ENCODE measurements at places on chromosomes 6 and 20.

DNA sequence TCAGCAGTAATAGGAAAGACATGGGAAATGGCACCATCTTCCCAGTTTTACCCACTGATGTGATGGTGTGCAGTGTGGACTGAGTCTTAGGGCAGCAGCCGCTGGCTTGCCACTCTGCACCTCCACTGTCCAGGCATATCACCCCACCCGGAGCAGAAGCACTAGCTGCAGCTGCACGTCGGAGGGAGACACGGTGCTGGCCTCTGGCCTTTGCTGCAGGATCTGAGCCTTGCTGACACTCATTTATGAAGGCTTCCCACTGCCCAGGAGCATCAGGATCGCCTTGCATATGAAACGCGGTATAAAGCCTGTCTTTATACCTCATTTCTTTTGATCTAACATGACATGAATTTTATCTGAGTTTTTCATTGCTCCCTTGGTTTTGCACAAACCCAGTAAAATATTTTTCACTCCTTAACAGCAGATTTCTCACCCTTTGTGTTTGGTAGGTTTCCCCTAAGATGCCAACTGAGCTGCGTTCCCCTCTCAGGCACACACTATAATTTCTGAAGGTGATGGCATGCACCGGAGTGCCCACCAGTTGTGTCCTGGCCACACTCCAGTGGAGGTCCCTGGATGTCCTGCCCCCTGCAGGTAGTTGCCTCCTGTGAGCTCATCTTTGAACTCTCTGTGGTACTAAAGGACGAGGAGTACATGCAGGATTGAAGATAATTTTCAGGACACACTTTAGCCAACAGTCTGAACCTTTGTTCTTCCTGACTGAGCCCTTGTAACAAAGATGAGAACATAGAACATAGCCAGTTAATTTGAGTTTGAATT, 9.0 kb upstream of the EXOC2 start:
- DNase-seq = no peak

DNA sequence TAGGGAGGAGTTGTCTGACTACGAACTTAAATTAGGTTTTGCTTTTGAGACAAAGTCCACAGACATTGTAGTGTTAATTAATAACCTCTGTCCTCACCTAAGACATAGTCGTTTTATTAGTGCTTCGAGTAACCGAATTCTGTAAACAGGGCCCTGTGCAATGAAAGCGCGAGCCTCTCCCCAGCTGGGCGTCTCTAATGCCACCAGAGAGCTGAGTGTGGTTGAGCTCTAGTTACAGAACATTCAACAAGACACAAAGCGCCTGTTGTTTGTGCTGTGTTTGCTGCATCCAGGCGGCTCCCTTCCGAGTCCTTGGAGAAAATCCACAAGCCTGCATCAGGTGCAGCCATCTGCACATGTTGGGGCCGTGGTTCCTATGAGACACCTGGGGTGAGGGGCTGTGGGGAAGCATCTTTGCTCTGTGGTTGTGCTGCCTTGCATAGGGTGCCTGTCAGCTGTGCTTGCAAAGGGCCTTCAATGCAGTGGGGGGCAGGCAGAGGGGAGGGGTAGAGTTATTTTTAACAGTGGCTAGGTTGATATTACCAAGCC, 63.9 kb downstream of the CD164 start:
- no peak for DNase-seq

DNA sequence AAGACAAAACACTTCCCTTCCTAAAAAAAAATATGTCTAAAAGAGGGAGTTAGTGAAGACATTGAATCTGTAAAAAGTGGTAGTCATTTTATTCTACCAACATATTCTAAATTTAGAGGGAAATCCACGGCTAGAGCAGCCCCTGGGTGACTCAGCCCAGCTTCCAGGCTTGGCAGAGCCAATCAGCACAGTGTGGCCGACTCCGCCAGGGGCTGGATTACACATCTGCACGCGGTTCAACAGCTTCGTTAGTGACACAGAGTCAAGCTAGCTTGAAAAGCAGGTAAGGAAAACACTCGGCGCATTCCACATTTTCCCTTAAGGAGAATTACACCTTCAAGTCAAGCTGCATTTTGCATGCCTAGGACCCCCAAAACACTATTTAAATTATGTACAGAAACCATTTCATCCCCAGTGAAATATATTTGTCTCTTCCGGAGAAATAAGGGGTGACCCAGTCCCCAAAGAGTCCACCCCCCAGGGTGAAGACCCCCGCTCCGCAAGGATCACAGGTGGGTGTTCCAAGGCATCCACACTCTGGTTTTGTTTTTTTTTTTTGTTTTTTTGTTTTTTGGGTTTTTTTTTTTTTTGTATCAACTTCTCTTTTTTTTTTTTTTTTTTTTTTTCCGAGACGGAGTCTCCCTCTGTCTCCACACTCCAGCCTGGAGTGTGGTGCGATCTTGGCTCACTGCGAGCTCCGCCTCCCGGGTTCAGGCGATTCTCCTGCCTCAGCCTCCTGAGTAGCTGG, 58.4 kb upstream of the ARID1B start:
- peak; percentile 5 for DNase-seq

DNA sequence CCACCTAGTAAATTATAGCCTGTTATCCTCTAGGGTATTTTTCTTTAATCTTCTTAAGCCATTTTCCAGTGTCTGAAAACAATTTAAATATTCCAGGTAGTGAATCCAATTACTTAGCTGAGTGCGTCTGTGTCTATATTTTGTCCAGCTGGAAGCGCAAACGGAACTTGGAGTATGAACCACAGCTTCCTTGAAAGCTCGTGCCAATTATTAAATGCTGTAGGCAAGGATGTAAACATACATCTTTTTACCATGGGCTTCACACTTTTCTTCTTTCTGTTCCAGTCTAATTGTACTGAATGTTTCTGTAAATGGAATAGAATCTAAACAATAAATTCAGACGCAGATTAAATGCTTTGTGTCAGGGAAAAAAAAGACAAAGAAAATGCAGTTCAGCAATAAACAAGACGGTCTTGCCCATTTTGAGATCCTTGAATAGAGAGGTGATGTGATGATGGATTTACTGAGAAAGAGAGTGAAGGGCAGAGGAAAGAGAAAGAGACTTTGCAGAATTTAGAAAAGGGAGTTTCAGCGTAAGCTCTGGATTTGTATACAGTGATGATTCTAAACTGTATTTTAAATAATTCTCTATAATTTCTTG, 1.9 kb downstream of the PLCB1 start:
- DNase-seq = no peak

DNA sequence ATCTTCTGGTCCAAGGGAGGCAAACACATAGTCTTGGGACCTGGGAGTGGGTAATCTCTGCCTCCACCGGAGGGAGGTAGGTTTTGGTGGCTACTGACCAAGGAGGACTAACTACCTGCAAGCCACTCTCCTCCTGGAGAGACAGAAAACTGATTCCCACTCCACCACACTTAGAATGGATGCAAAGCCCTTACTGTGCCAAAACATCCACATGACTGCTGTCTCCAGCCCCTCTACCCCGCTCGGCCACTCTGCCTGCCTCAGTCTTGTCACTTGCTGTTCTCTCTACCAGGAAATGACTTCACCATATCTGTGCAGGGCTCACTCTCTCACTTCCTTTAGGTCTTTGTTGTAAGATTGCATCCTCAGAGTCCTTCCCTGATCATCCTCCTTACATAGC, 129.5 kb upstream of the ARG1 start:
- no peak for DNase-seq

DNA sequence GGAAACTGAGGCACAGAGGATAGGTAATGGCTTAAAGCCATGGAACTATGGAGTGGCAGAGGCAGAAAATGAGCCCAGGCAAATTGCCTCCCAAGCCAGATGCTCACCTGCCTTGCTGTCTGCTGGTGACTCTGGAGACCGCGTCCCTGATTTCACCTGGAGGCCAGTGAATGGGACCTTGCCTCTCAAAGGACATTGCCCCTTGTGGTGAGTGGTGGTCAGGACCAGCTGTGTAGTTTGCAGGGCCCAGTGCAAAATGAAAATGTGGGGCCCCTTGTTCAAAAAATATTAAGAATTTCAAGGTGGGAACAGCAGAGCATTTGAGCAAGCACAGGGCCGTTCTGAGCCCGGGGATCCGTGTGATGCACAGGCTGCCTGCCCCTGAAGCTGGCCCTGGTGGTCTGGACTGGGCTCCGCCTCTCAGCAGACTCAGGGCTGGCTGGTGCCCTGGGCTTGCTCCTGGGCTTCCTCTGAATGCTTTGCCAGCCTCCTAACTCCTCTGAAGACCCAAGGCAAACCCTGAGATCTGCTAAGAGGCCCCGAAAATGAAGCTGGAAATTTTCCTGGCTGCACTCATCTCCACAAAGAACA, 19.8 kb upstream of the KCNG1 start:
- DNase-seq = no peak

- DNase-seq = peak; percentile 71
Measured at GRCh38 chr20:49384437-49385434, 97.7 kb downstream of the KCNB1 start.

DNA sequence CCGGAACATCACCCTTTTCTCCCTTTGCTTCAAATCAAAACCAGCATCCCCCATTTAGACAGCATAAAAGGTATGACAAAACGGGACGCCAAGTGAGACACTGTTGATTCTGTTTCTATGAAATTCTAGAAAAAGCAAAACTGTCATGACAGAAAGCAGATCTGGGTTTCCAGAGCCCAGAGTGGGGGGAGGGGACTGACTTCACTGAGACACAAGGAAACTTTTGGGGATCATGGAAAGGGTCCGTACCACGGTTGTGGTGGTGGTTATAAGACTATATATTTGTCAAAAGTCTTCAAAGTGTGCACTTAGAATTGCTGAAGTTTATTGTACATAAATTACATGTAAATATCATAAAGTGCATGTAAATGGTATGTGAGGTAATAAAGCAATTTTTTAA, 82.6 kb downstream of the SLC22A3 start:
- no peak for DNase-seq

GRCh38 chr6:118198746-118199145, 291.7 kb downstream of the SLC35F1 start:
- no peak for DNase-seq

GRCh38 chr6:26032340-26033084, 54.7 kb upstream of the HFE start:
- peak; percentile 35 for DNase-seq

DNA sequence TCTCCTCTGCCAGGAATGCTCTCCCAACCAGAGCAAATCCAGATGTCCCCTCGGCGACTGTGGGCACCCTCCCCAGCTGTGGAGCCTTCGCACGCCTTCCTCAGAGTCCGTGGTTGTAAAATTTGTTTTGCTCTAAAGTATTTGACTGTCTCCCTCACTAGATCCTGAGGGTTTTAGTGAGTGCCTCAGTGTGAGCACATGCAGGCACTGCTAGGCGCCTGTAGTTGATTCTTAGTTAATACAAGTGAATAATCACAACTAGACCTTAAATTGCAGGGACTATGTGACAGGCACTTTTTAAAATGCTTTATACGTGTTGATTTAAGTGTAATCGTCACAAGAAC, 680 bp upstream of the MTCH1 start:
- no peak for DNase-seq

GRCh38 chr20:50455656-50456451, 54.3 kb upstream of the PTPN1 start:
- DNase-seq = no peak

DNA sequence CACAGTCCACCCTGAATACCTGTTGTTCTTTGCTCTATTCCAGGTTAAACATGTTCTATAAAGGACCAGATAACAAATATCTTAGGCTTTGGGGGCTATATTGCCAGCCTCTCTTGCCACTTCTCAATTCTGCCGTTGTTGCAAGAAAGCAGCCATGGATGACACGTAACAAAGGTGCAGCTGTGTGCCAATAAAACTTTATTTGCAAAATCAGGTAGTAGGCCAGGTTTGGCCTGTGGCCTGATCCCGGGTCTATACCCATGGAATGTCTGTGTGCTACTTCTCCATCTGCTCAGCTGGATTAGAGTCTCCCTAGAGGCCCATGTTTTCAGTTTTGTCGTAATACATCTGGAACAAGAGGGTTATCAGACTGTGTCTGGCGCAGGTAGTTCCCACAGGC, 175.3 kb upstream of the KCNG1 start:
- DNase-seq = no peak

DNA sequence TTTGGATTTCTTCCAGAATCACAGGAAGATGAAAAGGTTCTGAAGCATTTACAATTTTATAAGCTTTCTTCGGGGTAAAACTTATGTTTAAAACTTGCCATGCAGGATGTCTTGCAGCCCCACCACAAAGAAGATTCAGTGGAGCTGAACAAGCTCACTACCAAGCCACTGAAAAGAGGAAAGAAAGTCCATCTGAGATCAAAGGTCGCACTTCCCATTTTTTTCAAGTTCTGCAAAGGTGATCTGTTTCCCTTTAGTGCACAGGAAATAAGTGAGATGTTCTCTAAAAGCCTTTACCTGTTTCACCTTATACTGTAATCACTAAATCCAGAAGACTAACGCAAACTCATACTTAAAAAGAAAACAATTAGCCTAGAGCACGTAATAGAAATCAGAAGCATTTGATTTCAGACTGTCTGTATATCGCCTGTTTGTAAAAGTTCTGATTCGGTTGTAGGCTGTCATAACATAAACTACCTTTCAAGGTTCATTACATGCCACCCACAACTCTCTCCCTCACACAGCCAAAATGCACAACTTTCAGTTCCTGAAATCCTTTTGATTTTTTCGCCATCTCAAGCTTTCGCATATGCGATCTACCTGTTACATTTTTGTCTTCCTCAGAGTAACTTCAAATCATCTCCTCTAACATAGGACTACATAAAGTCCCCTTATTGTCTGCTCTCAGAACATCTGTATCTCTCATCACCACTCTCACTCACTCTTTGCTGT, 1.8 kb downstream of the ECHDC1 start:
- DNase-seq = no peak

DNA sequence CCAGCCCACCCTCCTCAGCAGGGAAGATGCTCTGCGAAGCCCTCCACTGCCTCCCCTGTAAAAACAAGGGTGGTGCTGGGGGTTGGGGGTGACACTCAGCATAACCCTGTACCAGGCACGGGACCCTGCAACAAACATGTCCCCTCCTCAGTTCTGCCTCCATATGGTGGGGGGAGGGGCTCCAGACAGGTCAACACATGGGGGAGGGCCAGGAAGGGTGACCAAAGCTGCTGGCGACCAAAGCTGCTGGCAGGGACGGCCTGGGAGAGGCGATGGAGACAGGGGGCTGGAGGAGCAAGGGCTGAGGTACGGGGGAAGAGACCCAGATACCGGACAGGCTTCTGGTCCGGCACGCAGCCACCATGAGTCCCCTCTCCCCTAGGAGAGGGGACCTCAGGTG, 123.2 kb downstream of the TAF4 start:
- DNase-seq = no peak

GRCh38 chr6:129251669-129252376, 368.9 kb downstream of the LAMA2 start:
- peak; percentile 71 for DNase-seq

DNA sequence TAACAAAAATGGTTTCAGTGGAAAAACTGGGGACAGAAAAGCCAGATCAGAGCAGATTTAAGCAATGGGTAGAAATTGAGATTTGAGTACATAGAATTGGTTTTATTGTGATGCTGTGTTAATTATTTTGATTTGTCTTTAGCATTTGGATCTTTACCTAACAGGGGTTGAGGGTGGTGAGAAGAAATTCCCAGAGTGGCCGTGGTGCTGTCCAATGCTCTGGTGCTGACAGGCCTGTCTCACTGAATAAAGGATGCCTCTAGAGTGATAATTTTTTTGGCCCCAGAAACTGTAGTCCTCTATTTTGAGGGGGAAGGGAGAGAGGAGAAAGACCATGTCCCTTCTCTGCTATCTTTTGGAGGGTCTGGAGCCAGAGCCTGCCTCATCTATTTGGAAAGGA, 79.1 kb downstream of the LYRM2 start:
- DNase-seq = no peak

- DNase-seq = no peak
Measured at GRCh38 chr6:109301418-109301817, 80.8 kb downstream of the CD164 start.

- no peak for DNase-seq
Measured at GRCh38 chr6:149254253-149254652, 63.3 kb upstream of the TAB2 start.
